CD4-positive, alpha-beta T cell treated with Interleukin-17A for 4 hours (primary cell): ENCODE measurements at places on chromosomes 4 and X.

DNA sequence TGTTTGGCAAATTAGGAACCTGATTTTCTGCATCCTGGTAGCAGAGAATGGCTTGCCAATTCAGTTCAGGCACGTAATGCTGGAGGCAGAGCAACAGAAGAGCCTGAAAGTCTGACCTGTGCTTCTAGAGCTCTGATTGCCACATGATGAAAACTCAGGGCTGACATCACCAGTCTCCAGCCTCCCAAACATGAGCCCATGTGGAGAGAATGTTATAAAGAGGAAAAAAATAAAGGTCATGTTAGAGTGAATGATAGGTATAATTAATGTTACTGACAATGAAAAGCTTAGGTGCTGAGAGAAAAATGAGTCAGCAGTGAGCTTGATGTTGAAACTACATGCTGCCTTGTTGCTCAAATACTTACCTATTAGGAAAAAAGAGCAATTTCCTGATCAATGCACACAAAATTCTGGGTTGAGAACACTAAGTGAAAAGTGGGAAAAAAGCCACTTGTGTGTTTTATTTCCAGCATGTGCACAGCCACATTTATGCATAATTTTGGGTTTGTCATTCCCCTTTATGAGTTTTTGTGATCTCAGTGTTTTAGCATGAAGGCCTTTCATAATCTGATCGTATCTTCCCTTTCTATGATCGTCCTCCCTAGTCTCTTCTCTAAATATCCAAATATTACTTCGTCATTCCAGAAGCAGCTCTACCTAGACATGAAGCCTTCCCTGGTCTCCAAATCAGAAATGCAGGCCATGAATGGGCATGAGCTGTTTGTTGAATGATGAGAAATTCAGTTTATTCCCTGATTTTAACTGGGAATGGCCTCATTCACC is 113.3 kb upstream of the CPEB2 start:
- DNase-seq: no peak

GRCh38 chrX:554271-554670 is 76.3 kb upstream of the SHOX start:
- no peak for DNase-seq

GRCh38 chrX:155333544-155334100 is 792 bp downstream of the CLIC2 start:
- DNase-seq: no peak

DNA sequence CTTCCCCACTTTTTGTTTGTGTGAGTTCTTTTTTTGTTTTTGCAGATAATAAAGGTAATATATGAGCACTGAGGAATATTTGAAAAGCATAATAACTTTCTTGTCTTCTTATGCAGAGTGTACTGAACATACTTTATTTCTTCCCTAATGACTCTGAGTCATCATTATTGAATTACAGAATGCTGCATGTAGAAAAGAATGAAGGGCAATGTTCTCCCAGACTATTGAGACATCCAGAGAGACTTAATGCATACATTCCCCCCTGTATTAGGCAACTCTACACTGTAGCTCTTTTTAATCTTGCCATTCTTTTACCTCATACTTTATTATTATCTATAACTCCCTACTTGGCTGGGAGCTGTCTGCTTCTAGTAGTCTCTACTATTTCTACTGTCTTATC is 240.5 kb upstream of the ANKRD50 start:
- no peak for DNase-seq

GRCh38 chr4:142909908-142910307 is 63.8 kb upstream of the INPP4B start:
- no peak for DNase-seq

GRCh38 chrX:118025226-118025625 is 91.4 kb downstream of the KLHL13 start:
- DNase-seq: no peak

GRCh38 chrX:127129510-127129909 is 310.0 kb downstream of the PRR32 start:
- no peak for DNase-seq

GRCh38 chr4:20096911-20097310 is 154.8 kb upstream of the SLIT2 start:
- no peak for DNase-seq
